ENCODE measurements at places on chromosomes 3 and 15.
A peak's percentile ranks its signal among the peaks of the same experiment; 100 is the strongest.

GRCh38 chr15:58398071-58398470, 33.7 kb upstream of the LIPC start:
- H3K36me3 ChIP-seq: no peaks in the 10 kb centered on the region
- H3K27me3 ChIP-seq: no peaks in the 10 kb centered on the region
- no peaks in the 10 kb centered on the region for H3K4me1 ChIP-seq
- no peak overlapping the region for H3K4me3 ChIP-seq
- DNase-seq: no peak

- no peaks in the 10 kb centered on the region for H3K4me1 ChIP-seq
- H3K36me3 ChIP-seq: peaks cover 47% of the 10 kb centered on the region
- H3K27me3 ChIP-seq: no peaks in the 10 kb centered on the region
- H3K4me3 ChIP-seq: no peak overlapping the region
- no peak overlapping the region for H3K27ac ChIP-seq
Observed at GRCh38 chr3:155938409-155938808, 68.0 kb downstream of the GMPS start.

- peak overlapping the region; percentile 78 for H3K27ac ChIP-seq
- H3K36me3 ChIP-seq: no peaks in the 10 kb centered on the region
- no peaks in the 10 kb centered on the region for H3K27me3 ChIP-seq
- H3K4me3 ChIP-seq: peak overlapping the region; percentile 24
Observed at GRCh38 chr3:185328324-185329004, 34.5 kb upstream of the MAP3K13 start.

DNA sequence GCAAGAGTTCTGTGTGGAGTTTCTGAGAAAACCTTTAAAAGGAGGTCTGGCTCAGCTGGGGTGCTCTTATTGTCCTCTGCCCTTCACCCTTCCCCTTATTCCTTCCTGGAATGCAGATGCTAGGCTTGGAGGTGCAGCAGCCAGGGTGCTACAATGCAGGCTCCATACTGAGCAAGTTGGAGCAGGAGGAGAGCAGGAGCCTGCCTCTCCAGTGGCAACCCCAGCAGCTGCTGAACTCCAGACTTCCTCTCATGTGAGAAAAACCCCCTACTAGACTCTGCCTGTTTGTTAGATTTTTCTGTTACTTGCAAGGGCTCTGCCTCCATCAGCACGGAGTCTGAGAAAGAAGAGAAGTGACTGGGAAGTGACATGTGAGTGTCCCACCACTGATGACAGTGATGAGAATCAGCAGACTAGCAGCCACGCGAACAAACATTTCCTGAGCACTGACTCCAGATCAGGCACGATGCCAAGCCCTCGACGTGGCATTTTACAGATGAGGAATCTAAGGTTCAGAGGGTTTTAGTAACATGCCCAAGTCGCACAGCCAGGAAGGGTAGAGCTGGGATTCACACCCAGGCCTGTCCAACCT, 16.1 kb upstream of the RARRES1 start:
- no peaks in the 10 kb centered on the region for H3K27me3 ChIP-seq
- DNase-seq: peak; percentile 74
- peak overlapping the region; percentile 43 for H3K27ac ChIP-seq
- peaks cover 11% of the 10 kb centered on the region for H3K36me3 ChIP-seq
